ENCODE measurements at places on chromosomes 1 and 21.

DNA sequence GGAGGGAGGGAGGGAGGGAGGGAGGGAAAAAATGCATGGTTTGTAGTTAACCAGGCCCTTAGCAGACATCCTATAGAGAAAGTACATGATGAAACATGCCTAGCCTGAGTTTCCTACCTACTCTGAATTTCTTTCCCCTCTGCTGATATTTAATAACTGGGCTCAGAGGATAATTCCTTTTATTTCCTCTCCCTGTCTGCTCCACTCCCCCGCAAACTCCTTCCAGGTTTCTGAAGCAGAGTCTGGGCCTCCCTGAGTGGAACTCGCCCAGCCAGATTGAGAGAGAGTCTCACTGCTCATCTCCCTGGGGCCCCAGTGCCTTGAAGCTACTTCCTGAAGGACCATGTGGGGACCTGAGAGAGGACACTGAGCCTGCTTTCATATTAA lies 111.9 kb upstream of the SLC44A3 start:
- DNase-seq: no peak

DNA sequence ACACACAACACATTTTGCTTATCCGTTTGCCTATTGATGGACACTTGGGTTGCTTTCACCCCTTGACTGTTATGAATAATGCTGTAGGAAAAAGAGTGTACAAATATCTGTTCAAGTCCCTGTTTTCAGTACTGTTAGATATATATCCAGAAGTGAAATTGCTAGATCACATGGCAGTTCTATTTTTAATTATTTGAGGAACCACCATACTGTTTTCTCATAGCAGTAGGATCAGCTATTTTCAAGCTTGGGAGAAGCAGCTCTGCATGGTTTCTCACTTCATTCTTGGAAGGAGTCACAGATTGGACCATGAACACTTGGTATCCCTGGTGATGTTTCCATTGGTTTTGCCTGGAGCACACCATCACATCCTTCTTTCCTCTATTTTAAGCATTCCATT lies 114.4 kb upstream of the ZP4 start:
- DNase-seq: no peak

DNA sequence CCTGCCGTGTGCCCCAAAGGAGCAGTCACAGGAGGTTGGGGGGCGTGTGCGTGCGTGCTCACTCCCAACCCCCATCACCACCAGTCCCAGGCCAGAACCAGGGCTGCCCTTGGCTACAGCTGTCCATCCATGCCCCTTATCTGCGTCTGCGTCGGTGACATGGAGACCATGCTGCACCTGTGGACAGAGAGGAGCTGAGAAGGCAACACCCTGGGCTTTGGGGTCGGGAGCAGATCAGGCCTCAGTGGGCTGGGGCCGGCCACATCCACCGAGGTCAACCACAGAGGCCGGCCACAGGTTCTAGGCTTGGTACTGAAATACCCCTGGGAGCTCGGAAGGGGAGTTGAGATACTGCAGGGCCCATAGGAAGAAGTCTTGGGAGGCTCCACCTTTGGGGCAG lies 23.5 kb downstream of the COL6A1 start:
- no peak for DNase-seq

DNA sequence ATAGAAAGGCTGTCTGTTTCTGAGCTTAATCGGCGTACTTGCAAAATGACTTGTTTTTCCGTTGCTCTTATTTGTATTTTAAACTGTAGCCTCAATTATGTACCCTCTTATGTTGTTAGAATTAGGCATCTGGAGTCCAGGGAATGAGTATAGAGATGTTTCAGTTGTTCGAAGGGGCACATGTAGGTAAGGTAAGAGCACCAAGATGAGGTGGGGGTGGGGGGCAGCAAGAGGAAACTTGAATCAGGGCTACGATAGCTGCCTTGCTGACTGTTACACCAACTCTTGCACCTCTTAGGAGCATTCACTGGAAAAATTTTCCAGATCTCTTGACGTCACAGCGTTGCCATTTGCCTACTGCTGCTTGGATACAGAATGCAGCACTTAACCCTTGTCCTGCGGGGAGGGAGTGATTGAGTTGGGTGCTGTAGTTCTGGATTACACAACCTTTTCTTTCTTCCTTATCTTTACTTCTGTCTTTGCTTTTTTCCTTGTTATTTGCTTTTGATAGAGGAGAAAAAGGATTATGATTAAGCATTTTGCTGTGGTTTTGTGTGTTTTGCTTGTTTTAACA lies 3.2 kb downstream of the ATP1B1 start:
- no peak for DNase-seq

DNA sequence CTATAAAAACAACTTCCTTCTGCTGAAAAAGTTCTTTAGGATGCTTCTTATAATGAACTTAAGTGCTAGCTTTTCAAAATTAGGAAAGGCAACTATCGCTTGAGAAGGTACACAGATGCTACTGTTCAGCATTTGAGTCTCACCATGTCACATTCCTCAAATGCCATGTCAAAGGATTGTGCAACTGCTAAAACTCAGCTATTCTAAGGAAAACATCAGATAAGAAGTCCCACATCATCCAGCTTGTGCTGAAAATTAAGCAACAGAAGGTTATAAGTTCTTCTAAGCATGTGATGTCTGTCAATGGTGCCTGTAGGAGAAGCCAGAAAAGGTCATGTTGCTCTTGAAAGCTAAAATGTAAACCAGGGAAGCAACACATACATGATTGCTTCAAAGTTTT lies 36.5 kb downstream of the MCOLN2 start:
- no peak for DNase-seq

DNA sequence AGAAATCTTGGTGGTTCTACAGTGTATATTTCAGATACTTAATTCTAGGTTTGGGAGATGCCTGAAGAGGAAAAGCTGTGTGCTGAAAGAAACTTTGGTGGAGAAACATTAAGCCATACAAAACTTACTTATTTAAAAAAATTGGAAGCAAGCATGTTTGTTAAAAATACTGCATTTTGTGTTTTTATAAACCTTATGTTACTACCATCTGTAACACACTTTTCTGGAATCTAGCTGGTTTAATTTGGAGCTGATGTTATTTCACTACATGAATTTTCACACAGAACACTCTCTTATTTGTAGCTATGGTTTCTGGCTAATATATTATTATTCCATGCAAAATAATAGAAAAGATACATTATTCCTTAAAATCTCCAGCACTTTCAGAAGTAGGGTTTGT lies 710.7 kb downstream of the ADGRL2 start:
- DNase-seq: no peak

DNA sequence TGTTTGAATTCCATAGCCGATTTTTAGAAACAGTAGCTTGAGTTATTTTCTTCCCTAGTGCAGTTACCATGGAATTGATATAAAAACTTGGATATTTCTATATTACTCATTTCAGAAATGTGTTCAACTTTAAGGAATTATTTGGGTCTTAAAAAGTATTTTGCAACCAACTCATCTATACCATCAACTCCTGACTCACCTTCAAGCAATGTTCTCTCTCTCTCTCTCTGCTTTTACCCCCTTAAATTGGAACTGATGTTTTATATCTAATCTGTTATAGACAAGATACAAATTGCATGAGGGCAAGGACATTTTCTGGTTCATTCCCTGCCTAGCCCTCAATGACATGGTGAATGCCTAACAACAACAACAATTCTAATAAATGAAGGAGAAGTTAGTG lies 214.7 kb upstream of the NRIP1 start:
- DNase-seq: no peak

DNA sequence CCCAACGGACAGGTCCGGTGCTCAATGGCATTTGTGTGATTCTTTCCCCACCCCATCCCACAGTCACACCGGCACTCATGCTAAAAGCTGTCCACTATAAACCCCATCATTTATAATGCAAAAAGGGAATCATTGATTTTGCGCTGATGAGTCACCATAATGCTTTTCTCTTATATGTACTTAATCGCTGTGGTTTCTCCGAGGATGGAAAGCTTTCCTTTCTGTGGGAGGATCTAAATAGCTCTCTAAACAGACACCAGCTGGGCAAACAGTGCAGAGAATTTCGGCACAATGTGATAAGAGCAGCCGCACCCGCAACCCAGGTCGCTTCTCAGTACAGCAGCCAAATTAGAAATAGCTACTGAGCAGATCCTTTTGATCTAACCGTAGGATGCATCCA lies 85.6 kb downstream of the SETD4 start:
- no peak for DNase-seq

- no peak for DNase-seq
Measured at GRCh38 chr1:24567792-24568388, 12.0 kb downstream of the NCMAP start.

GRCh38 chr1:44421446-44421884 lies 16.4 kb downstream of the RNF220 start:
- DNase-seq: no peak

GRCh38 chr21:26595971-26596370 lies 22.9 kb upstream of the CYYR1 start:
- DNase-seq: no peak

DNA sequence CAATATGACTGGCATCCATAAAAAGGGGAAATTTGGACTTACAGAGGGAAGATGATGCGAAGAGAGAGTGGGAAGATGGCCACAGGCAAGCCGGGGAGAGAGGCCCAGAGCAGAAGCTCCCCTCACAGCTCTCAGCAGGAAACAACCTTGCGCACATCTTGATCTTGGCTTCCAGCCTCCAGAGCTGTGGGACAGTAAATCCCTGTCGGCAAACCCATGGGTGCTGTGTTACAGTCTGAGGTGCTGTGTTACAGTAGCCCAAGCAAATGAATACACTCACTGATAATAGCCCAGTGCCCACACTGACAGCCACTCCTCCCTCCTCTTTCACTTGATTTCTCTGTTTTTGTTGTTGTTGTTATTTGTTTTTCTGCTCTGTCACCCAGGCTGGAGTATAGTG lies 22.4 kb downstream of the CDCA8 start:
- DNase-seq: no peak

DNA sequence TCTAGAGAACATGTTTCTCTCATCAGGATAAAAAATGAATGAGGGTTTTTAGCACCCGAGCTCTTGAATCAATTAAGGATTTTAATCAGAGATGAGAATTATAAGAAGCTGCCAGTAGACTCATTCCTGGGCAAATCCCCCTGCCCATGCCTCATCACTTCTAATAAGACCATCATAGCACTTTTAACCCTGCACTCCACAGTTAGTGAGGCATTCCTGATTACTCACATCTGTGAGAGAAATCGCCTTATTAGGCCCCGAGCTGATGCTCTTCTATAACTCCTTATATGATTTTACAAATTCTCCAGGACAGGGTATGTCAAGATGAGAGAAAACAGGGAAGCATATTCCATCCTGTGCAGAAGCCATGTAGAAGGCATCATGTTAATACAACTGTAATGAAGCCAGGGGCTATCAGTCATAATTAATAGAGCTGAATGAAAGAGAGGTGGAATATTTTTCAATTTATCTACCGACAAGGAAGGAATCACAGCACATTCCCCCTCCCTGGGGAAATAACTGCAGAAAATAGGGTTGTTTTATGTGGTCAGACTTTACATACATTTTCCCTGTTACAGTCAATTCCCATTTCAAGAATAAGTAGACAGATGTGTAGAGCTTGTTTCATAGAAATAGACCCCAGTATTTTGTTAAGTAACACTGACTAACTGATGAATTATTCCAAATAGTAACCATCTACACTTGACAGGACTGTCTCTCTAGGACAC lies 272.7 kb downstream of the HHIPL2 start:
- no peak for DNase-seq

DNA sequence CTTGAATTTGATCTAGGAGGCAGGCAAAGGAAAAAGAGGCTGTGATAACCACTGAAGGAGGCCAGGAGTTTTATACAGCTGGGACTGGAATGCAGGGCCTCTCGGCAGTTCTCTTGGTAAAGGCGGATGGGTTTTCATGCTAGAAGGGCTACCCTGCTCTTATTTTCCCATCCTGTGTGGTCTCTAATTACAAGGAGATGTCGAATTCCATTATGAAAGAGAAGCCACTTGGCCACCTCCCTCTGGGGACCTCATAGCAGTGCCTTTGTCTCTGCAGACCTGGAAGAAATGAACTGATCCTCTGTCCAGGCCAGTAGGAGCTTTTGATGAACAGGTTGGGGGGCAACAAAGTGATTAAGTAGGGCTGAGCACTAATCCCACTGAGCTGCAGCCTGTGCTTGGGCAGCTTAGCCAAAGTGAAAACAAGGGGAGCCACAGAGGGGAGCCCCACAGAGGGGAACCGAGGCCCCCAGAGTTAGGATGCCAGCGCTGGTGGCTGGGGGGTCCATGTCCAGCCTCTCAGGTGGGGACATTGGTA lies 42.2 kb upstream of the BCAR3 start:
- DNase-seq: no peak

DNA sequence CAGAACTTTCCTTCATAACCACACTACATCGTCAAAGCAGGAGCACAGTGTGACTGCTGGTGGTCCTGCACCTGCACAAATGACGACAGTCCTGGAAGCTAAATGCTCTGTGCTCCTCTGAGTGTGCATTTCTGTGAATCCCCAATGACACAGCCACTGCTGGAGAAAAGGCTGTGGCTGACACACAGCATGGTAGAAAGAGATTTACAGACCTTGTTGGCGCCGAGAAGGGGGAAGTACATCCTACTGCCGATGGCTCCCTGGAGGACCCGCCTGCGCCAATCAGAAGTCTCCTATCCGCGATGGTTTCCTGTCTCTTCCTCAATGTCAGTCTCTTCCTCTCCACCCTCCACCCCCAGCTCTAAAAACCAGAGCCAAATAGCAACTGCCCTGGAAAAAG lies 115.4 kb upstream of the RAB4A start:
- DNase-seq: no peak

- DNase-seq: no peak
Measured at GRCh38 chr1:218336328-218336727, 8.8 kb upstream of the TGFB2 start.

GRCh38 chr1:97565886-97566285 lies 354.9 kb downstream of the DPYD start:
- DNase-seq: no peak

DNA sequence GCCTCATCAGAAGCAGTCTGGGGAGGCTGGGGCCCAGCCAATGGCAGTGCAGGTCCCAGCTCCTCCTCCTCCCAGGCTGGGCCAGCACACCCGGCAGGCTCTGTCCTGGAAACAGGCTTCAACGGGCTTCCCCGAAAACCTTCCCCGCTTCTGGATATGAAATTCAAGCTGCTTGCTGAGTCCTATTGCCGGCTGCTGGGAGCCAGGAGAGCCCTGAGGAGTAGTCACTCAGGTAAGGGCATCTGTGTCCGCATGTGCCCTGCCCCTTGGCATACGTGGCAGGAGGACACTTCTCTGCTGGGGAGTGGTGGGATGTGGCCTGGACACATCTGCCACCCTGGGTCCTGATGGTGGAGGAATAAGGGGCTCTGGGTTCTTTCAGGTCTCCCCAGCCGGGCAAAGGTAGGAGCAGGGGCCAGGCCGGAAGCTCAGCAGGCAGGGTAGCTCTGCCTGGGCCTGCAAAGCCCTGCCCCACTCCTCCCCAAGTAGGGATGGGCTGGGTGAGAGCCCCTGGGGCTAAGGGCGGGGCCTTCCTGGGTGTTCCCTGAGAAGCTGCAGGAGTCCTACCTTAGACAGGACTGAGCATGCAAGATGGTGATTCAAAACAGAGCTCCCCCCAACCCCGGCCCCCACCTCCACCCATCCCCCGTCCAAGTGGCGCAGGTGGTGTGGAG lies at the start of gene GJB5:
GJB5 (plus strand) TSS at position 84 of the 674 bp plus-strand sequence. CDS start 2,284 bp downstream, outside the sequence.
- no peak for DNase-seq

GRCh38 chr1:90210633-90211491 lies 216.0 kb downstream of the ZNF326 start:
- DNase-seq: no peak

- DNase-seq: no peak
Measured at GRCh38 chr1:66433611-66434010, 100.3 kb upstream of the SGIP1 start.
